ENCODE measurements at places on chromosomes 2 and 18.

GRCh38 chr2:159933727-159934049 is 128.7 kb downstream of the PLA2R1 start:
- DNase-seq, result peak; percentile 26

DNA sequence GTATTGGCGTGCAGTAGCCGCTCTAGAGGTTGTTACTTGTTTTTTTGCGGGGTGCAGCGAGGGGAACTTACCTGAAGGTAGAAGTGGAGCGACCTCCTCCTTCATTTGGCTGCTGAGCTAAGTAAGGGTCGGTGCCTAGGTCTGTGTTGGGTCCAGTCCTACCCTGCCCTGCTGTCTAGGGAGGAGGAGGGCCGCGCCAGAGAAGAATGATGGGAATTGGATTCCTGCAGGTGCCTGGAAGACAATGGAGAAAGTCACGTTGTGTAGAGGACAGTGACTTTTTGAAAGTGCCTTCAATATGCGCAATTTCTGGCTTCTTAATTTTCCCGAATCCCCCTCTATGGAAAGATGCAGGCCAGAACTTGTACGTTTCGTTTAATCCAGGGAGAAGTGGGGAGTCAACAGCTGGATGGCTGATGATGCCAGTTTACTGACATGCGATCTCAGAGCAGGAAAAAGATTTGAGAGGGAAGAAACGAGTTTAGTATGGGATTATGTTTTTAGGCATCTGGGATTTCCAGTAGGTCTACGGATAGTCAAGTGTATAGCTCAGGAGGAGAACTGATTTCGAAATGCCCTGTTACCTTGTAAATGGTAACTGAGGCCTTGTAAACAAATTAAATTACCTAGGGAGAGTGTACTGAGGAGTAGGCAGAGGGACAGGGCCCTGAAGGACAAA is 653 bp downstream of the MRPS9 start:
- DNase-seq, result no peak

GRCh38 chr18:10015288-10015701 is 101.5 kb downstream of the VAPA start:
- DNase-seq, result no peak

DNA sequence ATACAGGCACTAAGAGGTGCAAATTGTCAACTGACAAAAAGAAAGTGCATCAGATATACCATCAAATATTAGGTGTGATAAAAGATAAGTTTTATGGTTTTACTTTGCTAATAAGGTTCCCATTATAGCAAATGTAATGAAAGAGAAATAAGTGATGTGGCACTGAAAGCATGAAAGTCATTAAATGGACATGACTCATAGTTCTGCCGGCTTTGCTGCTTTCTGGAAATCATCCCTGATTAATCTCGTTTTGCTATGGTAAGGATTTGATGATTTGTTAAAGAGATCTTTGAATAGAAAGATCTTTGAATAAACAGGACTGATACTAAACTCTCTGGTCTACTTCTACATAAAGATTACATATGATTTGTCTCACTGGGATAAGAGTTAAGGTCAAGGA is 72.7 kb downstream of the CLIP4 start:
- DNase-seq, result no peak

DNA sequence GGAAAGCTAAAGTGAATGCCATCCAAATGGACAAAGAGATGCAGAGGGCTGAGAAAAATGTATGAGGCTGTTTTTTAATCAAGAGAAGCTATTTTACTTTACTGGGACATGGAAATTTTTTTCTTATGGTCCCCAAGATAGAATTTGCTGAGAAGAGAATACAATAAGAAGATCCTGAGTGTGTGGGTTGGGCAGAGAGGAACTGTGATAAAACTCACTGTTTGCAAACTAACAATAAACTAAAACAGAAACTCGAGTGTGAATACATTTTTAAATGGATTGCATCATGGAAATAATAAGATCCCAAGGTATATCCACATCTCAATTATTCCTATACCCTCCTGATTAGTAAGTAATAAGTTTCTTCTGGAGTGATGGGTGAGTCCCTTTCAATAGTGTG is 4.4 kb downstream of the NEB start:
- no peak for DNase-seq

GRCh38 chr2:138475277-138475776 is 26.2 kb upstream of the SPOPL start:
- no peak for DNase-seq

DNA sequence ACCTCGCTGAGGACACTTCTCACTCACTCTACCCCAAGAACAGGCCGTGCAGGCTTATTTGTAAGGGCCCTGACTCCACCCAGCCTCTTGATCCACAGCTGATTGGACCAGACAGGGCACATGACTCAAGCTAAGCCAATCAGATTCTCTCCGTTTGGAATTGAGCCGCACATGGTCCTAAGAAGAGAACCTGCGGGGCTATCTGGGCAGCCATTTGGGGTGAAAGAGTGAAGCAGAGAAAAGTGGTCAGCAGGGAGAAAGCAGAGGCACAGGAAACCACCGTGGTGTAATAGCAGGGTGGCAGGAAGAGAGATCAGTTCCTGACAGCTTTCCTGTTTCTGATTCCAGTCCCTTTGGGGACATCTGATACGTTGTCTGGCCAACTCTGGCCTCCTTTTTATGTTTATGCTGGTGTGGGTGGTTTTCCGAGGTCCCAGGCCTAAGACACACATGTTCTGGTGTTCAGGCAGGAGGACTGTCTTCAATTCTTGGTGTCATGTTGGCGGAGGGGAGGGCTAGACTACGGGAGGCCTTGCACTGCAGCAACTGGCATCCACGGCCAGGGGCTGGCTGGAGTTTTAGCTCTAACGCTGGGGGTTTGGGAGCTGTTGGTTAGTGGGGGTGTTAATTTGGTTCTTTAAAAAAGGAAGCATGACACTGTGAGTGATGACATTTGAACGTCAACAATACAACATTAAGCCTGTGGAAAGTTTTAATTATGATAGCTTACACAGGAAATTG is 26.1 kb upstream of the SPTBN1 start:
- DNase-seq, result peak; percentile 91

- DNase-seq, result no peak
Observed at GRCh38 chr2:147549054-147549453, 295.8 kb upstream of the ACVR2A start.

Data from hematopoietic multipotent progenitor cell (in vitro differentiated cells).